RKO (cell line): ENCODE measurements at places on chromosomes 4 and X.

GRCh38 chr4:40462326-40462725 lies 127.2 kb downstream of the CHRNA9 start:
- DNase-seq = no peak

GRCh38 chr4:53060278-53060677 lies 198.2 kb downstream of the RASL11B start:
- no peak for DNase-seq

GRCh38 chrX:141732031-141732430 lies 33.5 kb upstream of the SPANXD start:
- no peak for DNase-seq

- DNase-seq = no peak
These were observed 253.9 kb upstream of the NOCT start for GRCh38 chr4:138761638-138762220.

- no peak for DNase-seq
These were observed 98.2 kb downstream of the AFF1 start for GRCh38 chr4:87032884-87033533.

- no peak for DNase-seq
These were observed 213.2 kb downstream of the RASL11B start for GRCh38 chr4:53075162-53075785.

DNA sequence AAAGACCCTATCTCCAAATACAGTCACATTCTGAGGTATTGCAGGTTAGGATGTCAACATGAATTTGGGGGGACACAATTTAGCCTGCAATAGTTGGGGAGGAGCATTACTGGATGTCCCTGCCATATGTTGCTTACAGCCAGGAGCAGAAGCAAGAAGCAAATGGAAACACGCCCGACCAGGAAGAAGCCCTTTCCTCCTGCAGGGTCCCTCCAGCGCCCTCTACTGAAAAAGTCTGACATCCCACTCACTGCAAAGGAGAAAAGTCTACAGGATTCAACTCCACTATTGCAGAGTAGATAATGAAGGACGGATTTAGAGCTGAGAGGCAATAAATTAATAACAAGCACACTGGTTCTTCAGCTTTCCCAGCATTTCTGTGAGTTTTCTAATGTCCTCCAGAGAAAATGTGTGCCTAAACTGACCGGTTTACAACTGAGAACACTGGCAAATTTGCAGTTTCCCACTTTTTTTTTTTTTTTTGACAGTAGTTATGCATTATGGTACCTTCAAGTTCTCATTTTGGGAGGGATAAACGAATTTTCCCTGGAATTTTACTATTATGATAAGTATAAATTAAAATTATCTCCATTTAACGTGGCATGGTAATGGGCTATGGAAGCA lies 31.7 kb downstream of the COQ2 start:
- peak; percentile 41 for DNase-seq

DNA sequence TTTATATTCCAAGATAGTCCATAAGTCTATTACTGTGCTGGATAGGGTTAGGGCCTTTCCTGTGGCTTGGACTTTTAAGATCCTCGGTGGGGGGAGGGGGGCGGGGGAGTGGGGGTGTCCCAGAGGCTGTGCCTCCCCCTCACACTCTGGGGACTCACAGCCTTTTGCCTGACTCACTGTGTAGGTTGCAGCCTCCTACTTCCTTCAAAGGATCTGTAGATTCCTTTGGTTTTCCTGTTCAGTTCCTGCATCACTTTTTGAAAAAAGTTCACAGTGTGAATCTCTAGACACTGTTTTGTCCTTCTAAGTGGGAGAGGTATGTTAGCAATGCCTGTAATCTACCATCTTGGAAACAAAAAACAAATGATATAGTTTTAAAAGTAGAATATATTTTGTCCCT lies 999.9 kb downstream of the GLUD2 start:
- DNase-seq = no peak

DNA sequence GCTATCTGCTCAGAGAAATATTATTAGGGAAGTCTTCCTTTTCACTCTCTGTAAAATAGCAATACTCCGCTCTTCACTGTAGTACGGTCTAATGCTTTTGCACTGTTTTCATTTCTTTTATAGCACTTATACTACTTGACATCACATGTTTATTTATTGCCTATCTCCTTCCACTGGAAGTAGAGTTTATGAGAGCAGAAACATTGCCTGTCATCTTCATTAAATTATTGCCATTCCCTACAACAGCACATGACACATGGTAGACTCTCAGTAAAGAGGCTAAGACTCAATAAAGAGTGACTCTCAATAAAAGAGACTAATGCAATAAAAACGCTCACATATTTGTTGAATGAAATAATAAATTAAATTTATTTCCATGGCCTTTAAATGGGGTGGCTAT lies 241.3 kb upstream of the MAGEC2 start:
- no peak for DNase-seq

GRCh38 chrX:22577181-22577580 lies 304.5 kb downstream of the CBLL2 start:
- peak; percentile 10 for DNase-seq

DNA sequence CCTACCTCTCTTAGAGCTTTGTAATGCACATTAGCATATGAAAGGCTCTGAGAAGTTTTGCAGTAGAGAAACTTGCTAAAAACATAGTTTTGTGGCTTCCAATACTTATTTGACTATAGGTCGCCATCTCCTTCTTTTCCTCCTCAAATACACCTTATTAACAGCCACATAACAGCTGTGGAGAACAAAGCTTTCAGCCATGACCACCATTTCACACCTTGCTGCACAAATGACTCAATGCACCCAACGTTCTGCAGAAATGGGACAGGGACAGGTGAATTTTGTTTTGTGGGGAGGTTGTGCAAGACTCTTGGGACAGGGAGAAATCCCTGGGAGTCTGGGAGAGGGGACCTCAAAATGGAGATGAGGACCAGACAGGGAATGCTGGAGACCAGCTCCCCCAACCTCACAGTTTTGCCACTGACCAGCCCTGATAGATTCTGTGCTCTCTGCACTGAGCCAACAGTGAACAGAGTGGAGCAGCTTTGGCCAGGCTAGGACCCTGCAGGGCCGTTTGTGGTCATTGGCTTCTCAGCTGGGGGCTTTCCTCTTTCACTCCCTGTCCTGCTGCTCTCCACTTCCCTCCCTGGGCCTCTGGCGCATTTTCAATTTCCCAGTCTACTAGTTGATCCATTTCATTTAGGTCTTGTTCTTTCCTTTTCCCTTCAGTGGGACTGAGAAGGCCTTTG lies 16.6 kb downstream of the FRMPD3 start:
- DNase-seq = no peak

DNA sequence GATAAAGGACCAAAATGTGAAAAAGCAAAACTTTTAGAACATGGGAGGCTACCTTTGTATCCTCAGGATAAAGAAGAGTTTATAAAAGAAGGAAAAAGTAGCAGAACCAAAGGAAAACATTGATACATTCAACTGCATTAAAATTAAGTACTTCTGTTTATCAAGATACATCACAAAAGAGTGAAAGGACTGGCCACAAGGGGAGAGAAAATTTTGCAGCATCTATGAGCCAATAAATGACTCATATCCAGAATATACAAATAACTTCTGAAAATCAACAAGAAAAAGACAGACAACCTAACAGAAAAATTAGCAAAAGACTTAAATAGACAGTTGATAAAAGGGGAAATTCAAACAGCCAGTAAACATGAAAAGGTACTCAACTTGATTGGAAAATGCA lies 177.1 kb downstream of the RBMX2 start:
- no peak for DNase-seq

- no peak for DNase-seq
These were observed 1547.4 kb upstream of the TENM3 start for GRCh38 chr4:180695851-180696250.

DNA sequence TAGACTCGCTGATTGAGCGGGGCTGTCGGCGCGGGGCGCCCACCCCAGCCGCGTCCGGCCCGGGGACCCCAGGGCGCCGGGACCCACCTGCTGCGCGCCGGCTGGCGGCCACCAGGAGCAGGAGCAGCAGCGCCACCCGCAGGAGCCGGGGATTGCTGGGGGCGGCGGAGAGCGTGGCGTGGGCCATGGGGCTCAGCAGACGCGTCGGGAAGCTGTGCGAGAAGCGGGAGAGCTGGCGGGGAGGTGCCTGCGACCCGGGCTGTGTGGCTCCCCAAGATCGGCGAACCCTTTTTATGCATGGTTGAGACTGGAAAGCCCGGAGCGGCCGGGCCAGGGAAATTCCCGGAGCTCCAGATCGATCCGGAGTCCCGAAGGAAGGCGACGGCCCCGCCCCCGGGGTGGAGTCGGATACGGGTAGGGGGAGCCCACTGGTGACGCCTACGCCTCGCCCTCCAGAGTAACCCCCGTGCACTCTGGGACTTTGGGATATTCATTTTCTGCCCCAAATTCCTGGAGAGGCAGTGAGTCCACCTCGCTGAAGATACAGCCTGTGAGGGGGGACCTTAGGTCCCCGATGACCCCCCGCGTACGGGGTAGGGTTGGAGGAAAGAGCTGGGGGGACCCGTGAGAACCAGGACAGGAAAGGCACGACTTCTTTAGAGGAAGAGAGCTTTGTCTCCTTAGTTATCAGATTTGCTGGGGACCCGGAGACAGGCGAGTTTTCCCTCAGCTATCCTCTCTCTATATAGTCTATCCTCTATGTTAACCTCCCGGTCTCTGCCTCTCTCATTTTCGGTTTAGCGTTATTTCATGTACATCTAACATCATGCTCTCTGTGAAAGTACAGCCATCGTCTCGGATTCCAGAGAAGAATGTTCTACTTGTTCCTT lies at the start of gene CXCL3:
Gene CXCL3, minus strand, starts transcription at position 265 of the 890 bp plus-strand sequence. Its CDS starts 78 bp downstream, at position 187.
- DNase-seq = peak; percentile 77

GRCh38 chrX:5117816-5118215 lies 1110.9 kb downstream of the NLGN4X start:
- no peak for DNase-seq

DNA sequence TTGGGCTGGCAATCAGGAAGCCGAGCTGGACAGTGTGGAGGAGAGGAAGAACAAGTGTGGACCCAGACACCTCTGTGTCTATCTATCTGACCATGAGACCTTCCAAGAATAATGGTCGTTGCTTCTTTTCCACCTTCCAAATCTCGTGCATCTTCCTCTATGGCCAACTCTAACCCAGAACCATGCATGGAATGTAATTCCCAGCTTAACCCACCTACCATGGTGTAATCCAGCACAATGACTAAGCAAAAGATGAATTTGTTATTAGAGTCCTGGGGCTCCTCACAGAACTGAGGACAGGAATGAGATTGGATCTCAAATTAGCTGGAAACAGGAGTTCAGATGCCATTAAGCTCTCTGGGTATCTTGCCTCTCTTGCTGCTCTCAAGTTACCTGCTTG lies 17.4 kb upstream of the TMEM184C start:
- DNase-seq = no peak

- DNase-seq = no peak
These were observed 766.6 kb downstream of the FAT4 start for GRCh38 chr4:126081336-126081735.

GRCh38 chr4:8128100-8128856 lies 30.3 kb downstream of the ABLIM2 start:
- no peak for DNase-seq

- DNase-seq = no peak
These were observed 16.9 kb downstream of the MFAP3L start for GRCh38 chr4:170009291-170009690.

- no peak for DNase-seq
These were observed 13.8 kb downstream of the USP46 start for GRCh38 chr4:52645300-52645699.

DNA sequence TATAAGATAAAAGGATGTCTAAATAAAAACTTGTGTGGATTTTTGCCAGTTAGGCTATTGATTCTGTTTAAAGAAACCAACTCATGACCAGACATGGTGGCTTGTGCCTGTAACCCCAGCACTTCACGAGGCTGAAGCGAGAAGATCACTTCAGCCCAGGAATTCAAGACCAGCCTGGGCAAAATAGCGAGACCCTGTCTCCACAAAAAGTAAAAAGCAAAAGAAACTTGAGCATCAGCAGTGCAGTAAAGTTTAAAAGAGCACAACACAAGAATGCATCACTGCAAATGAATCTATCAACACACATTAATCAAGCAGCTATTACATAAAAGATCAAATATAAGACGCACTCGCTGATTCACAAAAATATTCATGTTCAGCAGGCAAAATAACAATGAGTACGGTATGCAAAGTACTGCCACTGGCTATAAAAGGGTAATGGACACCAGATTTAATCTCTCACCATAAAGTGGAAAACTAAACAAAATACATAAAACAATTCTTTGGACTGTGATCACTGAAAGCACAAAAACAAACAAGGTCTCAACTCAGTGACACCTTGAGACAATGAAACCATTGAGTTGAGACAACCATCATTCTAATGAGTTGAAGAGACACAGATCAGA lies 41.3 kb downstream of the LRBA start:
- DNase-seq = no peak

DNA sequence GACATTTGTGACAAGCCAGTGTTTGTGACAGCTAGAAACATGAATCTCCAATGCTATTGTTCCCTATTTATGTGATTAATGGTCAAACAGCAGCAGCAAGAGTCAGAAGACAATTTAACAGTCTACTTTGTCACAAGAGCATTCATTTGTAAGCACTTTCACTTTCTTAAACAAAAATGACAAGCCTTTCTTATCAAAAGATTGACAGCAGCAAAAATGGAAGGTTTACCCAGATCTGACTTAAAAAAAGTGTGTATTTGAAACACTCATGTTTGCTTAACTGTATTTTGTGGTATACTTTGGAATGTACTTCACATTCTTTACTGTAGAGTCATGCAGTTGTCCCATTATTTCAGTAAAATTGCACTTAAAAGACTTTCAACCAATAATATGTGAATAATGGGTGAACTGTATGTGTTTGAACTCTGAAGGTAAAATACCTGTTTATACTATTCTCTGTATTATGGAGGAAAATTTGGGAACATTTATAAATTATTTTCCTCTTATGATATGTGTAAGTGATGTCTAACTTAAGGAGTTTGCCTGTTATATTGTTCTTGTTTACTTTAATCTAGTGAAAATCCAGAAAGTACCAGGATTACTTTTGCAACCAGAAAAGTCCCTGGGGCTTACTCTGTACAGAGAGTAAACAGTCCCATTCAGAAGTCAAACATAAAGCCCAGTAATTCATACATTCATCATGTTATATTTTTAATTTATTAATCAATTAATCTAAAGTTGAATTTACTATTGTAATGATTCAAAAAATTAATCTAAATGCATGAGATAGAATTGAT lies 314.9 kb upstream of the TRAM1L1 start:
- DNase-seq = peak; percentile 80

DNA sequence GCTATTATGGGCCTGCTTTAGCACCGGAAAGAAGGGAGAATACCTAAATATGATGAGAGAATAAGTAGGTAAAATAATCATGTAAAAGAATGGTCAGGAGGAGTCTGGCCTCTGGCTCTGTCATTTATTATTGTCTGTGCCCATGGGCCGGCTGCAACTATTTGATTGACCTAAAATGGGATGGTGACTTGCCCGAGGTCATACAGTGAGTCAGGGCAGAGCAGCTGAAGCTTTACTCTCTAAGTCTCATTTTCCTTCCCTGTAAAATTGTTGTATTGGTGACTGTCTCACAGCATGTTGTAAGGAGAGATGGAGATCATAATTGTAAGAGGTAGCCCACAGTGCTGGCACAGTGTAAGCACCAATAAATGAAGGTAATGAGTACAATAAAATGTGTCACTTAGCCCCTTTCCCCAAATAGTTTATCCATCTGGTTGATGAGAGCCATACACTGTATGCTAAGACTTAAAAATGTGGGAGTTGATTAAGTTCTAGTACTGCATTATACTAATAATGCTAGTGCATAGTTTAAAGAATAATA lies 39.6 kb downstream of the RUFY3 start:
- no peak for DNase-seq

- DNase-seq = no peak
These were observed 32.7 kb upstream of the NKRF start for GRCh38 chrX:119638725-119639471.

GRCh38 chr4:61493041-61493440 lies 292.9 kb downstream of the ADGRL3 start:
- no peak for DNase-seq
